Amygdala (tissue), 56 donors: ENCODE measurements at places on chromosomes 3 and 15.

DNA sequence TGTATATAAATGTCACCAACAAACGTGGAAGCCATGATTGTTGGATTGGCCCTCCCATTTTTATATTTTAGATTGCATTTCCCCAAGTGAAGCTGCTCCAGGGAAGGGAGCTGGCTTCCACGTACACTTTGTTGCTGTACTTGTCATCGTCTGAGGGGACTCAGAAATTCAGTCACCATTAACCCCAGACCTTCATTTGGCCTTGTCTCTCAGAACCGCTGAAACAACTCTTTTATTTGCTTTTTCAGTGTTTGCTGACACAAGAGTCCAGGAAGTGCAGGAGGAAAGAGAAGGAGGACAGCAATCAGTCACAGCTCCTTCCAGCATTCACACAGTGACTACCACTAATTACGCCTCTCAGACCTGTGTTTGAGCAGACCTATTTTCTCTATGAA, 276.5 kb downstream of the TBL1XR1 start:
- DNase-seq, result no peak

- no peak for DNase-seq
Measured at GRCh38 chr3:29693863-29694262, 413.0 kb downstream of the RBMS3 start.

DNA sequence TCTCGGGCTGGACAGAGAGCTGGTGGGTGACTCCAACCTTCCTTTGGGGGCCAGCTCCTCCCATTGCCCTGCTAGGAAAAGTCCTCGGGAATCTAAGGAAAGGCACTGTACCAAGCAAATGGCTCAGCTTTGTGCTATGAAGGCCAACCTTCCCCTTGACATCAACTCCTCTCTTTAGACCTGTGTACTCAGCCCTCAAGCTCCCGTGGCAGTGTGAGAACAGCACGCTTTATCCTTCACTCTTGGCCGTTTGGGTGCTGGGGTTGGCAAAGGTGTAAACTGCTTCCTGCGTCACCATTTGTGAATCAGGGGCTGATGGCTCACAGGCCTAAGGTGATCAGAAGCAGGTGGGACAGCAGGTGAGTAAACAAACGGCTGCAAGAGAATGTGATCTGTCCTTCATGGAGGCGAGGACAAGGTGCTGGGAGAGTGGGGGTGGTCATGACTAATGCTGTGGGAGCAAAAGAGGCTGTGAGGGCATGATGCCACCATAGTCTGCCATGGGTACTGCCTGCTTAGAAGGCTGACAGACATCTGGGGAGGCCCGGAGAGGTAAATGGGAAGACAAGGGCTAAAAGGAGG, 165.2 kb upstream of the TPM1 start:
- no peak for DNase-seq

- DNase-seq, result no peak
Measured at GRCh38 chr3:72794079-72794478, 54.2 kb downstream of the SHQ1 start.

- DNase-seq, result peak; percentile 0
Measured at GRCh38 chr15:93862791-93863190, 368.6 kb upstream of the MCTP2 start.

DNA sequence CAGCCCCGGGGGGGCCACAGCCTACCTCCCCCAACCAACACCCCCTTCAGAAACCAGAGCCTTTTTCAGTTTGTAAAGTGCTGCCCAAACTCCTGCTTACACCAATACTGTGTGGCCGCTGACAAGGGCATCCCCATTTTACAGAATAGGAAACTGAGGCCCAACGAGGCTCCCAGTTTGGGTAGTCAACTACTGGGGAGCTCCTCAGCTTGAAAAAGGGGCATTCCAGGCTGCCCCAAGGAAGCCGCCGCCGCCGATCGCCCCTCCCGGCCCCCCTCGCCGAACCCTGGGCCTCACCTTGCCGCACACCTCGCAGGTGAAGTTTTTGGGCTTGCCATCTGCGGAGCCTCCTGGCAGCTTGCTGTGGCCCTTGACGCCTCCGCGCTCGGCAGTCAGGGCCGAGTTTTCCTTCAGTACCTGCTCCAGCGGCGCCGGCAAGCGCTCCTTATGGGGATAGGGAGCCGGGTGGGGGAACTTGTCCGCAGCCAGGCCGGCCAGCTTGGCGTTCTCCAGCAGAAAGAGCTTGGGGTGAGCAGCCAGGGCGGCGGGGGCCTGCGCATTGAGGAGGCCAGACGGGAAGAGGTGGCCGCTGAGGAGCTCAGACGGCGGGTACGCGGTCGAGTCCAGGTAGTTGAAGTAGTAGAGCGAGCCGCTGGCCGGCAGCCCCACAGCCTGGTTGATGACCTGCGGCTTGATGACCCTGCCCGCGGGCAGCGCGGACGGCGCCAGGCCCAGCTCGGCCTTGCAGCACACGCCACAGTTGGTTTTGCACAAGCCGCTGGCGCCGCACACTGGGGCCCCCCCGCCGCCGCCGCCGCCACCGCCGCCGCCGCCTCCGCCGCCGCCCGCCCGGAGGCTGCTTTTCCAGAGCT, 1.4 kb downstream of the FEZF2 start:
- no peak for DNase-seq

GRCh38 chr3:79284781-79285180, 483.0 kb downstream of the ROBO1 start:
- no peak for DNase-seq

GRCh38 chr3:37024820-37025405, 31.6 kb downstream of the MLH1 start:
- DNase-seq, result no peak

GRCh38 chr15:73684581-73685455, 635 bp downstream of the CD276 start:
- no peak for DNase-seq

GRCh38 chr3:118963711-118964110, 70.9 kb downstream of the IGSF11 start:
- DNase-seq, result no peak

DNA sequence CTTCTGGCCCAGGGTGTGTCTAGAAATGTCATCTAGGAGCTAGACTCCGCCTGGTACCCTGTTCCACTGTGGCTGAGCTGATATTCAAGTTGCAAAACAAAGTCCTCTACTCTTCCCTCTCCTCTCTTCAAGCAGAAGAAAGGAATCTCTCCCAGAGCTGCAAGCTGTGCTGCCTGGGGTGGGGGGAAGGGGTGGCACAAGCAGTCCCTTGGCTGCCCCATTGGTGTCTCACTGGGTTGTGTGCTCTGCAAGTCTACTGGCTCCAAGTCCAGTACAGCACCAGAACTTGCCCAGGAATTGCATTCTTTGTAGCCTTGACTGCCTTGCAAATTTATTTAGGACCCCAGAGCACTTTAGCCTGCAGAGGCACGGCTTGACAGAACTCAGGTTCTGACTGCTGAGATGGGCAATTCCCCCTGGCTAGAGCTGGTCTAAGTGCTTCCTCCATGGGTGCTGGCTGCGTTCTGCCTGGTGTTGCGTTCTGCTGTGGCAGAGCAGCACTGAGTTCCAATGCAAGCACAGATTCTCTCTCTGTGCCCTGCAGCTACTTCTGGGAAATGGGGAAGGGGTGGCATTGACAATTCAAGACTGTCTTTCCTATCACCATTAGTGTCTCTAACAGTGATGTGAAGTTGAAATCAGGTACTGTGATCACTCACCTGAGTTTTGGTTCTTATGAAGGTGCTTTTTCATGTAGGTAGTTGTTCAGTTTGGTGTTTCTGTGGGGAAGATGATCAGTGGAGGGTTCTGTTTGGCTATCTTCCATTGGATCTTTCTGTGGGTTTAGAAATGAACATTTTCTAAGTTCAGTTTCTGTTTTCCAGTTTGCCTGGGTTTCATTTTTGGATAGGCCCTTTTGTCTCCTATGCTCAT, 39.5 kb downstream of the OXSR1 start:
- DNase-seq, result no peak

DNA sequence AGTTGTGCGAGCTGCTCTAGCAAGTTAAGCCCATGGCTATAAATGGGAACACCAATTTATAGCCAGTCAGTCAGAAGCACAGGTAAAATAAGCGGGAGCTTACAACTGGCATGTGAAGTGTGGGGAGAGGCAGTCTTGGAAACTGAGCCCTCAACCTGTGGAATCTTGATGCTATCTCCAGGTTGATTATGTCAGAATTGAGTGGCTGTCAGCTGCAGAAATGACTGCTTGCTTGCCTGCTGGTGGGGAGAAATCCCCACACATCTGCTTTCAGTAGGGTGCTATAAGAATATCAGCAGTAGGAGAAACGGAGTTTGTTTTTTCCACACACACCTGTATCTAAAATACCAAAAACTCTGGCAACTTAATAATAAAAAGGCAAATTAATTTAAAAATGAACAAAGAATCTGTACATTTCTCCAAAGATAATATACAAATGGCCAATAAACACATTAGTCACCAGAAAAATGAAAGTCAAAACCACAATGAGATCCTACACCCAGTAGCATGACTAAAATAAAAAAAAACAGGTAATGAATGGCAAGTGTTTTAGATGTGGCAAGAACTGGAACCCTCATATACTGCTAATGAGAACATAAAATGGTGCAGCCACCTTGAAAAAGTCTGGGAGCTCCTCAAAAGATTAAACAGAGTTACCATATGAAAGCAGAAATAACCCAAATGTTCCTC, 26.0 kb upstream of the MAP4 start:
- DNase-seq, result no peak

GRCh38 chr15:74203914-74204431, 1.4 kb upstream of the STRA6 start:
- DNase-seq, result no peak

- no peak for DNase-seq
Measured at GRCh38 chr3:172352786-172353185, 95.5 kb downstream of the GHSR start.

DNA sequence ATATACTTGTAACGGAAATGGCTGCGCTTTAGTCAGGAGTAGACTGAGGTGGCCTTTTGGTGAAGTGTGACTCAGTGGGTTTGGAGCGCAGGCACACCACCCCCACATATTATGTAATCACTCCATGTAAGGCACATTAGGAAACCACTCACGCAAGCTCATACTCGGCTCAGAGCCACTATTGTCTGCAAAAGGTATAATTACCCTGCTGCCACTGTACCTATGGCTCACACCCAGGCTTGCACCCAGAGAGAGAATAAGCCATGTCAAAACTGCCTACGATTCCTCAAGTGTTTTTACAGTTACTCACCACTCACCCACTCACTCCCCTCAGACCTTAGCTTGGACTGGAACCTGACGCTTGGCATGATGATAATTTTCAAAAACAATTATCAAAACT, 611.9 kb upstream of the CCDC54 start:
- DNase-seq, result no peak

DNA sequence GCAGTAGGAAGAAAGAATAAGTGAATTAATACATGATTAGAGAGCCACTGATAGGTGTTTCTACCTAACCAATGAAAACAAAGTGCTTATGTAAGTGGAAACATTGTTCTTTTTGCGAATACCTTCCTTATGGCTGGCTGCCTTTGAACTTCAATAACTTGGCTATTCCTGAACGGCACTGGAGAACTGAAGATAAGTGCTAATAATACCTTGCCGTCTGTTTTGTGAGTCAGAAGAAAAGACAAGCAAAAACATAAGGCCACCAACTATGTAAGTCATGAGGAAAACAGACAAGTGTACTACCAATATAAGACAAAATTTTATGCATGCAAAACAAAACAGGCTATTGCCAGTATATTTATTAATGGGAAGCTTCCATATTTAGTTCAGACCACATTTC, 160.6 kb downstream of the SUCLG2 start:
- DNase-seq, result no peak

- no peak for DNase-seq
Measured at GRCh38 chr15:34984889-34985630, 3.0 kb downstream of the ZNF770 start.

GRCh38 chr3:166013073-166013679, 176.0 kb upstream of the BCHE start:
- no peak for DNase-seq

DNA sequence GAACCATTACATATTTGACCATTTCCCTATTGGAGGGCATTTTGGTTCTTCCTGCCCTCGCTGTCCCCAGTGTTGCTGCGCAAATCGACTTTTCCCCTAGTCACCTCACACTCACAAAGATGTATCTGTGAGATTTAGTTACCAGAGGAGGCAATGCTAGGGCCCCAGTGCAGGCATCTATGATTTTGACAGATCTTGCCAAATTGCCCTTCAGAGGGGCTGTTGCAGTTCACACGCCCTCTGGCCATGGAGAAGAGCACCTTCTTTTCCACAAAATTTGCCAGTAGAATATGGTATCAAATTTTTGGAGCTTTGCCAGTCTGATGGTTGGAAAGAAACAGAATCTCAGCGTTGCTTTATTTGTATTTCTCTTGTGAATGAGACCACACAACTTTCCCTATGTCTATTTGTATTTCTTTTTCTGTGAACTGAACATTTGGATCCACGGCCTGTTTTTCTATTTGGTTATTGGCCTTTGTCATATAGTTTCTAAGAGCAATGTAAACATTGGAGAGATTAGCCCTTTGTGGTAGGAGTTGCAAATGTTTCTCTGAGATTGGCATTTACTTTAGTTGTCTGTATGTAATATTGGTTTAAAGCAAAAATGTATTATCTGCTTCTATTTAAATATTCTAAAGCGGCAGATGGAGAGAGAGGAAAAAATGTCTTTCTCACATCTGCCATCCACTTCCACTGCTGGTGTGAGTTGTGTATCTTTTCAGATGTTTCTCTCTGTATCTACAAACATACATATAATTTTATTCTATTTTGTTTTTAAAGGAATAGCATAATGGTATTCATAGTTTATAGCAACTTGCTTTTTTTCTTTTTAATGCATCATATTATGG, 66.1 kb downstream of the DNASE1L3 start:
- DNase-seq, result no peak

- DNase-seq, result no peak
Measured at GRCh38 chr3:42746455-42747450, 26.3 kb downstream of the CCDC13 start.

DNA sequence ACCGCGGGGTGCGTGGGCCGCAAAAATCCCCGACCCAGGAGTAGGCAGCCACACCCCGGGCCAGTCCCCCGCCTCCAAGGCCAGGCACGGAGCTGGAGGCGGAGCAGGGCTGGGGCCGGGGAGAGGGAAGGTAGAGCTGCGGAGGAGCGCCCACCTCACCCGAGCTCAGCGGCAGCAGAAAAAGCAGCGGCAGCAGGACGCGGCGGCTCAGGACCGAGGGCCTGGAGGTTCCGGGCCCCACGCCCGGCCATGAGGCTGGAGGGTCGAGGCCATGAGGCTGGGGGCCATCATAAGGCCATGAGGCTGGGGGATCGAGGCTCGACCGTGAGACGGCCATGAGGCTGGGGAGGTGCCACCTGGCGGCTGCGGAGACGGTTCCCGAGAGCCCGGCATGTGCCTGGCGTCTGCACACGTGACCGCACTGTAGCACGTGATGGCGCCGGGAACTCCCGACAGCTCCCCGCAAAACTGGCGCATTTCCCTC, 32.9 kb upstream of the PRSS50 start:
- no peak for DNase-seq

DNA sequence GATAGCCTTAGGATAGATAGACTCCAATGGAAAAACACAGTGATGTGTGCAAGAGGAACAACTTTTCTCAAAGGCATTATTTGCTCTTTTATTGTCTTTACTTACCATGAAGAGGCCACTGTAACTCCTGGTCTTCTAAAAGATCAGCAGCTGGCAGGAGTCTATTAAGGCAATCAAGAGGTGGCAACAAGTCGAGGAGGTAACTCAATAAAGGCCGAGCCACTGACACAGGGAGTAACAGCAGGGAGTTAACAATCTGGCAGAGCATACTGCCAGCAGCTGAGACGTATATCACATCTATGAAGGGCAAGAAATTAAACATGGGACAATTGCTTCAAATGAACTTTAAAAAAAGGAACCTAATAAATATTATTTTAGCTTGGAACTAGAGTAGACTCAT, 106.2 kb downstream of the HERC1 start:
- no peak for DNase-seq
